ENCODE measurements at places on chromosomes 2 and 18.

GRCh38 chr18:55179835-55180234 is 220.6 kb upstream of the CCDC68 start:
- DNase-seq, result no peak

- peak; percentile 24 for DNase-seq
Observed at GRCh38 chr2:239882331-239882732, 142.8 kb downstream of the NDUFA10 start.

- no peak for DNase-seq
Observed at GRCh38 chr2:98004613-98005012, 8.9 kb upstream of the TMEM131 start.

DNA sequence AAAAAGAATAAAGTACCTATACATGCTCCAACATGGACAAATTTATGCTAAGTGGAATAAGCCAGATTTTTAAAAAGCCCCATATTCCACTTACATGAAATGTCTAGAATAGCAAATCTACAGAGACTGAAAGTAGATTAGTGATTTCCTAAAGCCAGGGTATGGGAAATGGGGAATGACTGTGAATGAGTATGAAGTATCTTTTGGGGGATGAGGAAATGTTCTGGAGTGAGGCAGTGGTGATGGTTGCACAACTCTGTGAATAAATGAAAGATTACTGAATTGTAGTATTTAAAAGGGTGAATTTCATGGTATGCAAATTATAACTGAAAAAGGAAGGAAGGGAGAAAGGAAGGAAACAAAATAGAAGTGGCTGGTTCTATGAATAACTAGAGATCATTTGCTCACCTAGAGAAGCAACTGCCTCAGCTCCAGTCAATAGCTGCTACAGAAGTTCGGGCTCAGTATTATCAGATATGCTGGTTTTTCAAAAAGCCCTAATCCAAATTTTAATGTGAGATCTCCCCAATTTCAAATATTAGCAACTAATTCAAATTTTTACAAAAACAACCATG is 39.3 kb downstream of the MAP3K2 start:
- no peak for DNase-seq

DNA sequence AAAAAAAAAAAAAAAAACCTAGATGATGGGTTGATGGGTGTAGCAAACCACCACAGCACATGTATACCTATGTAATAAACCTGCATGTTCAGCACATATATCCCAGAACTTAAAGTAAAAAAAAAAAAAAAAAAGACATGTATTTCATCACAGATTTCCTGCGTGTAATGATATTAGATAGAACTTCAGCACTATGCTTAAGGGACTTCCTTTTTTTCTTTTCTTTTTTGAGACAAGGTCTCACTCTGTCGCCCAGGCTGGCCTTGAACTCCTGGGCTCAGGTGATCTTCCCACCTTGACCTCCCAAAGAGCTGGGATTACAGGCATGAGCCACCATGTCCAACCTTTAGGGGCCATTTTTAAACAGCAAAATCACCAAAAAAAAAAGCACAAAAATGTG is 42.0 kb downstream of the NEURL3 start:
- no peak for DNase-seq

- DNase-seq, result peak; percentile 68
Observed at GRCh38 chr2:47230418-47230817, 75.3 kb upstream of the STPG4 start.

GRCh38 chr2:46803911-46804670 is 111.5 kb downstream of the MCFD2 start:
- DNase-seq, result peak; percentile 96

DNA sequence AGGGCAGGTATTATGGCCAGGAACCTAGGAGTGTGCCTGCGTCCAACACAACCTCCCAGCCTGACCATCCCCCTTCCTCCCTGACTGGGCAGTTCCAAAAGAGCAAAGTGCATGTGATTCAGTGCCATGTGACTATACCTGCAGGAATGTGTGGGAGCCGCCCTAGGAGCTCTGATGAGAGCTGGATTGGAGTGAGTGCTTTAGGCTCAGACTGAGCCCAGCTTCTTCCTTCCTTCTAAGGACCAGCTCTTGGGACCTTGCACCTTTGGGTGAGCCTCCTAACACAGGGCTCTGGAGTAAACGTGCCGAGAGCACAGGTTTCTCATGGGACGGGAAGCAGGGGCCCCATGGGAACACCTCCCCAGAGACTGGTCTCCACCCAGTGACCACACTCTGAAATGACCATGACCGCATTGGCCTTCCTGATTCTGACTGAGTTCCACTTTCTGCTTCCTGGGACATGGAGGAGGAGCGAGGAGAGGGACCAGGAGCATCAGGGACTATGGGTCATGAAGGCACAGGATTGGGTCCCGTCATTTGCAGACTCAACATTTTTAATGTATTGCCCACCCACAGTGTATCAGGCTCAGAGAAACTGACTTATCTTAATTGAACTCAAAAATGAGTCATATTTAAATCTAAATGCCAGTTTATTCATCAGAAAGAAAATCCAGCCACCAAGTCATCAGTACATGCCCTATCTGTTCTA is 87.8 kb upstream of the BCL2L11 start:
- no peak for DNase-seq

GRCh38 chr2:109297566-109298490 is 168.8 kb downstream of the SH3RF3 start:
- DNase-seq, result no peak

DNA sequence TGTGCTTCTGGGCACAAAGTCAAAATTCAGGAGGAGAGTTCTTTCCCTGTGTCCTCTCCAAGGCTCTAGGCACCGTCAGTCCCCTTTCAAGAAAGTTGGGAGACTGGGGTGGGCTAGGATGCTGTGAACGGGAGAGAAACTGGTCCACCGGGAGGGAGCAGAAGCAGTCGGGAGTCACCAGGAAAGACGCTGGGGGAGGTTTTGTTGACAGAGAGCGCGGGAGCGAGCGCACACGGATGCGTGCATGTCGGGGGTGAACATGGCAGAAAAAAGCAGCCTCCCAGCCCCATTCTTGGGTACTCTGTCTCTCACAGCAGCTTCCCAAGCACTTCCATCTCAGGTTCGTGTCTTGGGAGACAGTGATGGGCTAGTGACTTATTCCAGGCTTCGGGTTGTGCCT is 97.1 kb upstream of the PXDN start:
- no peak for DNase-seq

DNA sequence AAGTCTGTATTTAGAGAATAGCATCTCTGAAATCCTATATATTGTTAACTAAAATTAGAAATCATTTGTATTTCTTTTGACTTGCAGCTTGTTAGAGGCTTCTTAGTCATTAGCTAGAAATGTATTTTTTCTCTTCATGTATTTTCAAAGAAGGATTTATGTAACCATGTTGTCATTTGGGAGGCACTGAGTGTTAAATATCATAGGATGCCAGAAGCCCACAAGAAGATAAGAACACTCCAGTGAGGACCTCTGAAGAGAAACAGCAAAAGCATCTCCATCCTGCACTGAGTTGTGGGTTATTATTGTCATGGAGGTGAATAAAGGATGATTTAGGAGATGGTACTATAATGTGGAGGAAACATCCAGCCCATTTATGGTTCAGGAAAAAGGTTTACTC is 93.5 kb downstream of the UBE2E3 start:
- no peak for DNase-seq

GRCh38 chr2:231425811-231426703 is 30.5 kb downstream of the B3GNT7 start:
- no peak for DNase-seq

GRCh38 chr2:26672818-26673393 is 19.6 kb upstream of the KCNK3 start:
- no peak for DNase-seq

GRCh38 chr2:177717831-177718618 is 325.5 kb downstream of the AGPS start:
- DNase-seq, result no peak

- DNase-seq, result no peak
Observed at GRCh38 chr18:35438480-35439234, 59.1 kb downstream of the INO80C start.

DNA sequence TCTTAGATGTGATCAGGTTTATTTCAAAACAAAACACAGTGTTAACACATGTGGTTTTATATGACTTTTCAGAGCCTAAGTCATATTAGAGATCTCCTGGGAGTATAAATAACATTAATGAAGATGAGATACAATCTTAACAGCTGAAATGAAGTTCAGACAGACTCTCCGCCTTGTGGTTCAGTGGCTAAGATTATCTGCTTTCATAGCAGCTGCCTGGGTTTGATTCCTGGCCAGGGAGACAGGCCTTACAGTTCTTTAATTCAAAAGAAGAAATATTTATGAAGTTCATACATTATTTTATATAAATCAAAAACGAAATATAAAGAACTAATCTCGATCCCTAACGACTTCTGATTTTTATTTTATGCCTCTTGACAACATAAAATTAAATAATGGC is 35.2 kb upstream of the TTC32 start:
- no peak for DNase-seq

Data from RPMI7951 (cell line).